Kidney epithelial cell (primary cell): ENCODE measurements at places on chromosomes 16 and 17.

DNA sequence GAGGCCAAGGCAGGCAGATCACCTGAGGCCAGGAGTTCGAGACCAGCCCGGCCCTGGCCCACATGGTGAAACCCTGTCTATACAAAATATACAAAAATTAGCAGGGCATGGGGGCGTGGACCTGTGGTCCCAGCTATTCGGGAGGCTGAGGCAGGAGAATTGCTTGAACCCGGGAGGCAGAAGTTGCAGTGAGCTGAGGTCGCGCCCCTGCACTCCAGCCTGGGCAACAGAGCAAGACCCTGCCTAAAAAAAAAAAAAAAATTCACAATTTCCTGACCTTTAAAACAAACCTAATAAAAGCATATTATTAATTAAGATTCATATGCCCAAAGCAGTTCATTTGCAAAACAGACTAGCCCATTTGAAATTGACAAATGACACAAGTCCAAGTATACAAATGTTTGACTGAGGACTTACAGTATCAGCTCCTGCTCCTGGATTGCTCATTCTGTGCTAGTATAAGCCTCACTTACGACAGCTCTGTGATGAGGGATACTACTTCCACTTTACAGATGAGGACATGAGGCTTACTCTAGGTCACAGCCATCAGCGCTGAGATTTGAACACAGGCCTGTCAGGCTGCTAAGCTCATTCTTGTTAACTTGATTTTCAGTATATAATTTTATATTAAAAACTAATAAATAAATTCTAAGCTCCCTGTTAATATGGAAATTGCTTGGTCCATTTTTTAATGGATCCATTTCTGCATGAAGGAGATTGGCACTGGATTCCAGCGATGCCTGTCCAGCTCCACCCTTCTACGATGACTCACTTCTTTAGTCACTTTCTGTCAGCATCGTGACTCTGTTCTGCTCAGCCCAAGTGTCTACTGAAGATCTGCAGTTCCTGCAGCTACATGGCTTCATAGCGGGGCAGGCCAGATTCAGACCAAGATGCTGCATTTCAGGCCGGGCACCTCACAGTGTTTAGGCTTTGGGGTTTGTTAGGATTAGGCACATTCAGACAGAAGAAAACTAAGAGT is 88.2 kb downstream of the WDR59 start:
- DNase-seq, result peak; percentile 25

- DNase-seq, result no peak
These were observed 68.0 kb upstream of the MRTFB start for GRCh38 chr16:14003074-14003570.

- DNase-seq, result no peak
These were observed 21.2 kb upstream of the EIF1 start for GRCh38 chr17:41667280-41668041.

DNA sequence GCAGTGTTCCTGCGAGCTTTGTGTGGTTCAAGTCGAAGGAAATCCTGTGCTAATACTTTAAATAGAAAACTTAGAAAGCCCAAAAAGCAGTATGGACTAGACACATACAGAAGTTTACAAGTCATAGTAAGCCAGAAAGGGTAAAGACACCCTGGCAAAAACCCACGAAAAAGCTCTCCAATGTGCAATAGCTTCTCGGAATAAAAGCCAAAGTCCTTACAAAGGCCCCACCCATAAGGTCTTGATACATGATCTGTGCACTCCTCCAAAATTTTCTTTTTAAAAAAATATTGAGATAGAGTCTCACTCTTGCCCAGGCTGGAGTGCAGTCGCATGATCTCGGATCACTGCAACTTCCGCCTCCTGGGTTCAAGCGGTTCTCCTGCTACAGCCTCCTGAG is 10.3 kb downstream of the C16orf86 start:
- DNase-seq, result no peak

- no peak for DNase-seq
These were observed 19.3 kb downstream of the TRPV2 start for GRCh38 chr17:16434662-16435061.

DNA sequence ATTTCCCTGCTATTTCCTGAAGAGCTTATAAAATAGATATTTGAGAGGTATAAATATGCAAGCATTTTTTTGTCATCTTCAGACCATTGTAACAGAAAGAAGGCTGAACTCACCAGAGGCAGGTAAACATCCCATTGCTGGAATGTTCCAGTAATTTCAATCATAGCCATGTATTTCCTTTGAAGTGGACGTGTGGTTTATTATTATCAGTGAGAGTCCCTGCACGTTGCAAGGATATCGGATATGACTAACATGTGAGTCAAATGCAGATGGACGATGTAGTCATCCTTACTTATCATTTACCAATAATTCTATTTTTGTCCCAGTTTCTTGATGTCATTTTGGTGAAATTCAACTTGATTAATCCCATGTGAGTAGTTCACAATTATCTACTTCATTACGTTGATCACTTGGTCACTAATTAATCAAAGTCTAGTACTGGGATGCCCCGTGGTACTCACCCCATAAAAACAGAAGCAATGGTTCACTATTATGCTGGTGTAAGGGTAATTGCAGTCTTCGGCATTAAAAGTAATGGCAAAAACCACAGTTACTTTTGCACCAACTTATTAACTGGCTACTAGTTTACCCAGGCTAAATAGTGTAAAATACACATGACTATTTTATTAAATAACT is 89.5 kb downstream of the VAT1L start:
- DNase-seq, result peak; percentile 65

- DNase-seq, result no peak
These were observed 161.1 kb downstream of the STX8 start for GRCh38 chr17:9414471-9414870.
